ENCODE measurements at places on chromosomes 11 and 22.

- DNase-seq: no peak
Observed at GRCh38 chr11:2589538-2589934, 110.3 kb downstream of the KCNQ1OT1 start.

- no peak for DNase-seq
Observed at GRCh38 chr11:61062181-61062930, 39.9 kb upstream of the CD5 start.

DNA sequence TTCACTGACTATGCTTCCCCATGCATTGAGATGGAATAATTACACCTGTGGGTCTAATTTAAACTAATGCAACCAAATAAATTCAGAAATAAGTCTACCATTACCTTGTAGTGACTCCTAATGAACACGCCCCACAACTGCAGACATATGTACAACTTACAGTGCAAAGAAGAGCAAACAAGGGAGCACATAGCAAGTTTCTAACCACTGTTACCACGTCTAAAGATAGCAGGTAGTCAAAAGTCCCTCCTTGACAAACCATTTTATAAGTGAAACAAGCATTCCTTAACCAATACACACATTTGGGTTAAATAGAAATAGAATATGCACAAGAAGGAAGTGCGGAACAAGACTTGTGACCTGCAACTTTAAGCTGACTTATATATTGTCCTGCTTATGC is 20.6 kb downstream of the PHF21A start:
- peak; percentile 18 for DNase-seq

- peak; percentile 80 for DNase-seq
Observed at GRCh38 chr22:36180038-36180880, 19.7 kb upstream of the APOL3 start.

Data from GM13977 (cell line).